ENCODE measurements at places on chromosomes 1 and 21.

DNA sequence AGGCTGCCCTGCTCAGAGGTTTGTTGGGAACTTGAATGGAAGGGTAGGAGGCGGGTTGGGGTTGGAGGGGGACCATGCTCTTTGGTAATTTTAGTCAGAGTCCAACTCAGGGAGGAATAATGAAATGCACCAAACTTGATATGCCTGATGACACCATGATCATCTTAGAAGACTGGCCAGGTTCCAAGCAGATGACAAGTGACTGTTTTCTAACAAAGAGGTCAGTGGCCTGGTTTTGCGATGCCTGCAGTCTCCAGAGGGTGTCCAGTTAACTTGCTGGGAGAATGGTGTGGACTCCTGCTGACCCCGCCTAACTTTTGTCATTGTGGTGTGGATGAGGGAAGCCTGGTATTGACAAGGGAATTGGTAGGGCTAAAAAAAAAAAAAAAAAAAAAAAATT lies 12.4 kb downstream of the VANGL1 start:
- no peak for DNase-seq

DNA sequence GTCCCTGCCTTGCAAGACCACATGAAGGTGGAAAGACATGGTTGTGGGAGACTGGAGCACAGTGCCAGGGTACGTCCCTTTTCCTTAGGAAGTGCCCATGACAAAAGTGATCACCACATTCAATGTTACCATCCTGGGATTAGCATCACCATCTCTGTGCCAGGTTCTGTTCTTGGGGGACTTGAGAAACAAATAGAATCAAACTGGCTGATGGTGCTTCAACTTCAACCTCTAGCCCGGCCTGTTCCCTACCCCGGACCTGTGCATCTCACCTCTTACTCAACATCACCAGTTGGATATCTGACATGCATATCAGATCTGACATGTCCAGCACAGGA lies 153.3 kb downstream of the GRIK3 start:
- no peak for DNase-seq

DNA sequence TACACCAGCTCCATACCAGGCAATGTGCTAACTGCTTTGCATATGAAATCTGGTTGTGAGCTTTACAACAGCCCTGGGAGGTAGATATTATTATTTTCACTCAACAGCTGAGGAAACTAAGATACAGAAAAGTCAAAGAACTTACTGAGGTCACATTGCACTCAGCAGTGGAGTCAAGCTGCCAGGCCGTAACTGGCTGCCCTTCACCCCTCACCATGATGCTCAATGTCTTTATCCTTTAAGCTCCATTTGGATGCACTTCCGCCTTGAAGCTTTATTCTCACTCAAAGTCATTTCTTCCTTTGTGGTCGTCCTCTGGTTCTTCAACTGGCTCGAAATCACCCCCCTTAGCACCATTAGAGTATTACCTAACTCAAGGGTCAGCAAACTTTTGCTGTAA lies 81.7 kb upstream of the RALGPS2 start:
- no peak for DNase-seq

DNA sequence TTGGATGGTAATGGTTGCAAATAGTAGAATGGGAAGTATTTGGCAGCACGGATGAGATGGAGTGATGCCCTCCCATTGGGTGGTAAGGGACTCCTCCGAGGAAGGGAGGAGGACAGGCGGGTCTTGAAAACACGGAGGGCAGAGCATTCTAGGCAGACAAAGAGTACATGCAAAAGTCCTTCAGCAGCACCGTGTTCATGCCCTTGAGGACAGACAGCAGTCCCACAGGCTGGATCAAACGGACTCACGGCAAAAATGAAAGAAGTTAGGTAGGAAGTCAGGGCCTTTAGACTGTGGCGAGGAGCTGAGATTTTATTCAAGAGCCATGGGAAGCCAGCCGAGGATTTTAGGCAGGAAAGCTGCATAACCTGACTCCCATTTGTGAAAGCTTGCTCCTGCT lies 253.9 kb downstream of the RHOU start:
- DNase-seq, result no peak

- no peak for DNase-seq
These were observed 83.7 kb upstream of the SELENON start for GRCh38 chr1:25716320-25716719.

DNA sequence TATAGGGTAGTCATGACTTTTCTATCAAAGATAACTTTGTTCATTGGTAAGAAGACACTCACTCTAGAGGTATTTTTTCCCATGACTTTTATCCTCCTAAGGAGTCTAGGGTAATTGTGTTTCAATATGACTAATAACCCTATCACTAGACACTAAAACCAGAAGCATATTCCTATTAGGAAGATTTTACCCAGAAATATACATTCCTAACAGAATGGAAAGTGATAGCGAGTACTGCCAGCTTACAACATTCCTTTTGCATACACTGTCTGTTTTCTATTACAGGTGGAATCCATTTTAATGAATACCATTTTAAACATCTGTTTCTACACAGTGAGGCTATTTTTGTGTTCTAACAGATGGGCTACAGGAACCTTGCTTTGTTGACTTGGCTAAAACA lies 31.4 kb upstream of the C1orf185 start:
- no peak for DNase-seq

DNA sequence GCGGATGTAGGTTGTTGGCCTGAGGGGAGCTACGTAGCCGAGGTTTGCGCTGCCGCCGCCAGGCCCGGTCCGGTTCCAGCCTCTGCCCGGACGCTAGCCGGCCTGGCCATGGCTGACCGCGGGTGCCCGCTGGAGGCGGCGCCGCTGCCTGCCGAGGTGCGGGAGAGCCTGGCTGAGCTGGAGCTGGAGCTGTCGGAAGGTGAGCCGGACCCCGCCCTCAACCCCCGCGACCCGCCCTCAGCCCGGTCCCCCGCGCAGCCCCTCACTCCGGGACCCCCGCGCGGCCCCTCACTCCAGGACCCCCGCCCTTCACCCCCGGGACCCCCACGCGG lies 299 bp downstream of the DIP2A start:
- no peak for DNase-seq

DNA sequence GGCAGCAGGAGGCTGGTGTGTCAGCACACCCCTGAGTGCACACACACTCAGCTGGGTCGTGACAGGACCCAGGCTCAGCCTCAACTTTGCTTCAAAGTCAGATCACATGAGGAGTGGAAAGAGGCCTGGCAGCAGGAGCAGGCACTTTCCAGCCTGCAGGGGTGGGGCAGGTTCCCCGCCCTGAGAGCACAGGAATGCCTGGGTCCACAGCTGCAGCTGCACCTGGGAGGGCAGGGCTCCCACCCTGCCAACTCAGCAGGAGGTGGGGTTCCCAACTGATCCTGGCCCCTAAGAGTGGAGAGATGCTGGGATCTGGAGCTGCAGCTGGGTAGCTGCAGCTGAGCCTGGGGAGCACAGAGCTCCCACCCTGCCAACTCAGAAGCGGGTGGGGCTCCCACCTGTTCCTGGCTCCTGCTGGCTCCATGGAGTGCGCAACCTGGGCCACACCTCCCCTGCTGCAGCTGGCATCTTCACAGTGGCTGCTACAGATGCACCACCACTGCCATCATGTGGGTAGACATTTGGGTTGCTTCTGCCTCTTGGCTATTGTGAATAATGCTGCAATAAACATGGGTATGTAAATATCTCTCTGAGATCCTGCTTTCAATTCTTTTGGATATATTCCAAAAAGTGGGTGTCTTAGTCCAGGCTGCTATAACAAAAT lies 415.4 kb downstream of the TTLL7 start:
- DNase-seq, result no peak

GRCh38 chr1:97960470-97960869 lies 39.6 kb upstream of the DPYD start:
- DNase-seq, result no peak

GRCh38 chr1:210917560-210918169 lies 216.3 kb downstream of the KCNH1 start:
- DNase-seq, result no peak

GRCh38 chr1:200739702-200740570 lies 1.2 kb downstream of the CAMSAP2 start:
- DNase-seq, result no peak

- no peak for DNase-seq
These were observed 293.3 kb upstream of the NR5A2 start for GRCh38 chr1:199734186-199734585.

DNA sequence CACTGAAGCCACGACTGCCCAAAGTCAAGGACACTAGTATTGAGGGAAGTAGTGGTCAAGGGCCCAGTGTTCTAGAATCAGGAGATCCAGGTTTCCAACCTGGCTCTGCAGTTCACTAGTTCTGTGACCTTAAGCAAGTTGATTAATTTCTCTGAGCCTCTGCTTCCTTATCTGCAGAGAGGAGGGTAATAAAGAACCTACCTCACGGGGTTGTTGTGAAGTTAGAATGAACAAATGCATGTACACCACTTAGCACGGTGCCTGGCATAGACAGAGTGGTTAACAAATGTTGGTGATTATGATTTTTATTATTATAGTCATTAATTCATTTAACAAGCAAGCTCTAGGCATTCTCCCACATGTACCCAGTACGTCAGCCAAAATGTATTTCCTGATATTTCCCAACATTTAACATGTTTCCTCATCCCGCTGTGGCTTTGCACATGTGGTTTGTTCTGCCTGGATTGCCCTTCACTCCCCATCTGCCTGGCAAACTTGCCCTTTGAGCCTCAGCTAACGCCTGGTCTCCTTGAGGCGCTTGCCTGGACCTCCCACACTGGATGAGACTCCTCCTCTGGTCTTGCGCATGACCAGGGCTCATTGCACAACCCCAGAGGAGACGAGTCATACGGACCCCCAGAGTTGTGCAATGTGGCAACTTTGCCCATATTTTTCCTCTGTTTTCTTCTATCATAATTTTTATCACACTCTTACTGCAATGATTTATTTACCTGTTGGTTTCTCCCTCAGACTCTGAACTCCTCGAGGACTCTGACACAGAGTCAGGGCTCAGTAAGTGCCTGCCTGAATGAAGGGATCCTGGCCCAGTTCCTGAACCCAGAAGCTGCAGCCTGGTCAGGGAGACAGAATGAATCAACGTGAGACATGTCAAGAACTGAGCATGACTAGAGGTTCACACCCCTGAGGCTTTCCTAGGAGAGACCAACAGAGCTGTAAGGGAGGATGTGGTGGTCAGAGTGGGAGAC lies 20.7 kb upstream of the MFSD2A start:
- peak; percentile 97 for DNase-seq

- DNase-seq, result no peak
These were observed 27.5 kb upstream of the SLC30A1 start for GRCh38 chr1:211606332-211606913.

DNA sequence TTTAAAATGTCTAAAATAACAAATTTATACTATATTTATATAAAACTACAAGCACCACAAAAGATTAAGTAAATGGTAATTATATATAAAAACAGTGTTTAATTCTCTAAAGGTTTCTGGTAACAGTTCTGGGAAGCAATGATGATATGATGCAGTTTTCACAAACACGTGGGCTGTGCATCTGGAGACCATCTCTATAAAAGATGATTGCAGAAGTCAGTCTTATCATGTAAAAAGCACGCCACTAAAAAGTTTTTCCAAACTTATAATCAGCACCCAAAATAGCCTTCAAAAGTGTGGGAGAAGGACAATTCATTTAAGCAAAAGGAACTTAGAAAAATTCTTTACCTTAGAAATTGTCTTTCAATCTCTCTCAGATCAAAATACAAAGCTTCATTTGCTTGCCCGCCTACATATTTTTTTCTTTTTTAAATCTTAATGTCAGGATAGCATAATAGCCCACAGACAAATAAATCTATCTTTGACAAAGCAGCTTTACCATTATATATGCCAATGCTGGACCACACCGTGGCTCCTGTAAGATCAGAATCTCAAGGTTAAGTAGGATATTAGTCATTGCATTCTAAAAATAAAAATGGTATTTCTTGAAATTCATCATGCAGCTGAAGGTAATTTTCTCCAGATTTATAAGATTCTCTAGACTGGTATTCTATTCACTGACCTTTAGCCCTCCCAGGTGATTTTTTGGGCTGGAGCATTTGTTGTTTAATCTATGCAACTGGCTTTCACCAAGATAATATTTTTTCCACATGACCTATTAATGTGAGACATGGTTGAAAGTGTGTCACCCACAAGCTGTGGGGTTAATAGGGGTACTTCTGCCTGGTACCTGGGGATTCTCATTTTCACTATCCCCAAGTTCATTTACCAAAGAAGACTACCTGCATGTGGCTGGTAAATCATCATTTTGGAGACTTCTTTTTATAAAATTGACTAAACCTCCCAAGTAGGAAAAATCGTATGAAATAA lies 189.6 kb upstream of the ST6GALNAC5 start:
- DNase-seq, result no peak
